ENCODE measurements at places on chromosomes 1 and 21.

GRCh38 chr21:46048926-46049889 is 48.7 kb upstream of the COL6A2 start:
- no peak for DNase-seq

GRCh38 chr1:214573386-214574318 is 22.2 kb upstream of the PTPN14 start:
- no peak for DNase-seq

GRCh38 chr1:38005195-38006007 is at the start of gene FHL3:
Gene FHL3 (minus strand): TSS chr1:38005514. CDS start chr1:37999412, 6,102 bp downstream.
- DNase-seq: no peak

- no peak for DNase-seq
Observed at GRCh38 chr1:117653732-117654492, 48.1 kb downstream of the TENT5C start.

- DNase-seq: no peak
Observed at GRCh38 chr21:35779690-35780570, 280.4 kb downstream of the SETD4 start.

- no peak for DNase-seq
Observed at GRCh38 chr1:17437580-17438317, 1.7 kb downstream of the RCC2 start.

- DNase-seq: no peak
Observed at GRCh38 chr1:44784094-44785028, 3.6 kb downstream of the BEST4 start.

Data from A549 (cell line).